ENCODE measurements at places on chromosomes 4 and X.

DNA sequence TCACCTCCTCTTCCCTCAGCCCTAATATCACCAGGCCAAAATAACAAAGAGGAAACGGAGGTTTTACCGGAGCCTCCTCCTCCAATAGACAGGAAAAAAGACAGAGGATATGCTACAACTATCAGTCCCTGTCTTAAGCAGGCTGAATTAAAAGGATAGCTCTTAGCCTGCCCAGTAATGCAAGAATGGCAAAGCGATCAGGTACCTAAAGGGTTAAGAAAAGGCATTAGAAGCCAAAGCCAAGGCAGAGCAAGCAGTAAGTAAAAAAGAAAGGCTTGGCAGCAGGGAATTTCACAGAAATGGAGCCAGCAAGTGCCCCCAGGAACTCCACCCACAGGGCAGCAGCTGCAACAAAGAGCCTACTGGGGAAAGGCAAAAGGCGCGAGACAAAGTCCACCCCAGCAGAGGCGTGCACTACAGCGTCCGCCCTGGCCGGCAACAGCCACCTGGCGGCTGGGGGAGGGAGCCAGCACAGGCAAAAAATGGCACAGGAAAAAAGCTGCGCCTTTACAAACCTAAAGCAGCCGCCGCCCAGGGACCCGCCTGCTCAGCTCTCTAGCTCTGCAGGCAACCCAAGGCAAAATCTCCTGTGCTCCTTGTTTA lies 220.6 kb upstream of the ZC4H2 start:
- no peak for DNase-seq

DNA sequence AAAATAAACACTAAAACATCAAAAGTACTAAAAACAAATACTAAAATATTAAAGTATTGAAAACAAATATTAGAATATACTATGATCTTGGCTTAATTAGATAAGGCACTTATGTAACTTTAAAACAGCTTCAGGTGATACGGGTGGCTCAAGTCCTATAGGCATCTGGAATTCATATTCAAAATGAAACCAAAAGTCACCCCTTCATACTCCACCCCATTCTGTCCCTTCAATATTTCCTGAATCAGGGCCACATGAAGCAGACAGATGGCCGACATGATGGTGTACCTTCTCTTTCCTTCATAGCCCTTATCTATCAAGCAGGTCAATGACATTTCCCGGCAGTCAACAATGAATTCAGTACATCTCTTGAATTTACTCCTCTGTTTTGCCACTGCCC lies 71.9 kb upstream of the MAGEB10 start:
- no peak for DNase-seq

DNA sequence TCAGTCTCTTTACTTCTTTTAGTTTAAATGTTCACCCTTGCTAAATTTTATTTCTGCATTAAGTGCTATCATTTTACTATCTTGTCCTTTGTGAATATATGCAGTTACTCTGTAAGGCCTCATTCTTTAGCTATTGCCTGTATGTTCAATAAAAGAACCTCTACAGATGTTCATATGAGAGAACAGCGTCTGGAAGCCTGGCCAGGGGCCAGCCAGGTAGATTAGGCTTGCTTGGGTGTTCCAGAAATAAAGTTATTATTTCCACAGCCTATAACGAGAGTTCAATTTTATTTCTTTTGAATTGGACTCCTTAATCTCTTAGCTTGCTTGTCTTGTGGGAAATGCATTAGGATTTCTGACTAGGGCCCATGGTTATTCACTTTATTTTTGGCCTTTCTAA lies 214.5 kb downstream of the TLL1 start:
- no peak for DNase-seq

- no peak for DNase-seq
Observed at GRCh38 chr4:24781999-24782745, 13.2 kb upstream of the SOD3 start.

- no peak for DNase-seq
Observed at GRCh38 chr4:2714061-2714770, 41.9 kb downstream of the TNIP2 start.

- no peak for DNase-seq
Observed at GRCh38 chr4:129917651-129918050, 821.7 kb downstream of the C4orf33 start.

DNA sequence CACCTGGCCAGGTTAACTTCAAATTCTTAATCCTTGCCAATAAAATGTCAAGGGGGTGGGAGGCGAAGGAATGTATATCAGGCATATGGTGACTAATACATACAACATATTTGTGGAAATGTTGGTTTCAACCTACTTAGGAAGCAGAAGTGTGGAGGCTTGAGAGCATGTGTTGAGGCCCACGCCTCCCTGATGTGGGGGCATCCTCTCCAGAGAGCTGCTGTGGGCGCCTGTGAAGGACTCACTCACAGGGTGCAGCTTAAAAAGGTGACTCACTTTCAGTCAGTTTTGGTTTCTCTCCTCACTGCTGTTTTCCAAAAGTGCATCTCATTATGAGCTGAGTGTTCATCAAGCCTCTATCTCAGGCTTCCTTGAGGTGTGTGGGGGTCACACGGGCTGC lies 27.5 kb downstream of the LNX1 start:
- DNase-seq = no peak

DNA sequence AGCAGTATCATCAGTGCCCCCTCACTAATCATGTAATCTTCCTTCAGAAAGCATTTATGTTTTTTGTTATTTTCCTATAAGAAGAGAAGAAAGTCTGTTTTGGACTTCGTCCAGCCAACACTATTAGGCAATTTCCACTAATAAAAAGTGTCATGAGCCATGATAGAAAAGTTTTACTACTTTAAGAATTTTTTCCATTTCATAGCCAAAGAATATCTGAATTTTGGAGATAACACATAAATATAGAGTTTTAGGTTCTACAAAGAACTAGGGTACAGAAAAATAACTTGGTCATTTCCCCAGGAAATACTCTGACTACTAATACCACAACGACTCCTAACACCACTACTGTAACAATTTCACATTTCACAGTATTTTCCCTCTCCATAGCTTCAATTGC lies 41.8 kb upstream of the VEGFC start:
- no peak for DNase-seq

DNA sequence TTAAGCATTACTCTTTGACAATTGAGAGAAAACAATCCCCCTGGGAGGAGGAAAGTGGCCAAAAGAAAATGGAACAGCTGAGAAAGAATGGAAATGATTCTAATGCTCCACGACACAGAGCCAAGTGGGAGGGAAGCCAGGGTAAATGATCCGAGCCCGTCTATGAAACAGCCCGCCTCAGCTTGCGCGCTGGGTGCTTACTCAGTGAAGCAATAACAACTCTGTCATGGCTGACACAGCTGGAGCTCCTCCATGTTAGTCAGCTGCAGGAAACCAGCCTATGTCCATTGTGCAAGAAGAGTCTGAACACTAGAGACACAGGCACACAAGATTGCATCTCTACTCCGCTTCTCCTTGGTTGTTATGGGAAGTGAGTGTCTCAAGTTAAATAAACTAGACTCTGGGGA lies 19.3 kb downstream of the NOA1 start:
- DNase-seq = no peak

DNA sequence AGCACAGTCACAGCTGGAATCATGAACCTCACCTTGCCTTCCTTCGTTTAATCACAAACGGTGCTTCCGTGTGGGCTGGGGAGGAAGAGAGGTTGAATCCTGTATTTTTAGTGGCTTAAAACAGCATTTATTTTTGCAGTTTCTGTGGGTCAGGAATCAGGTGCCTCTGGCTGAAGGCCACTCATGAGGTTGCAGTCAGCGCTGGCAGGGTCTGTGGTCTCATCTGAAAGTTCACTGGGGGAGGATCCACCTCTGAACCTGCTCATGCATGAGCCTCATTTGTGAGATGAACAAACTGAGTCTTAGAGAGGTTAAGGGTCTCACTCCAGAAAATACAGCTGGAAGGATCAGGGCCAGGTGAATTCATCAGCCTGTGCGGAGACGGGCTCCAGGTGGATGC lies 17.1 kb upstream of the ABLIM2 start:
- DNase-seq = no peak

- DNase-seq = no peak
Observed at GRCh38 chr4:62544428-62544827, 1344.3 kb downstream of the ADGRL3 start.

DNA sequence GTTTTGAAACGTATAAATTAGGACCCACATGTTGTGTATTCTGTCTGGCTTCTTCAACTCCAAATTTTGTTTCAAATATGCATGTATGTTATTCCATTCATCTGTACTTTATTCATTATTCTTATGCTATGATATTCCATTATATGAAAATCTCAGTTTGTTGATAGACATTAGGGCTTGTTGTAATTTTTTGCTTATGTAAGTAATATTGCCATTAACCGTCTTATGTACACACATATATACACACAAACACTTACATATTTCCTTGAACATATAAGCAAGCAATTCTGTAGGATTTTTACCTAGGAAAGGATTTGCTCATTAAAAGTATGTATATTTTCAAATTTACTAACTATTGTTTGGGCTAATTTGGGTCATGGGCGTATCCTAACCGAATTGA lies 808.0 kb upstream of the MAGEB2 start:
- no peak for DNase-seq

- no peak for DNase-seq
Observed at GRCh38 chr4:99848591-99849001, 32.0 kb downstream of the DAPP1 start.

GRCh38 chr4:13641084-13641483 lies 13.6 kb upstream of the BOD1L1 start:
- DNase-seq = no peak

GRCh38 chr4:177190995-177191580 lies 118.6 kb upstream of the NEIL3 start:
- no peak for DNase-seq

Measured in stimulated activated CD4-positive, alpha-beta T cell treated with anti-CD3 and anti-CD28 coated beads, Interleukin-15, amount 100 ng/mL, for 1 hour (primary cell).